Glutamatergic neuron (in vitro differentiated cells): ENCODE measurements at places on chromosomes 7 and 10.

DNA sequence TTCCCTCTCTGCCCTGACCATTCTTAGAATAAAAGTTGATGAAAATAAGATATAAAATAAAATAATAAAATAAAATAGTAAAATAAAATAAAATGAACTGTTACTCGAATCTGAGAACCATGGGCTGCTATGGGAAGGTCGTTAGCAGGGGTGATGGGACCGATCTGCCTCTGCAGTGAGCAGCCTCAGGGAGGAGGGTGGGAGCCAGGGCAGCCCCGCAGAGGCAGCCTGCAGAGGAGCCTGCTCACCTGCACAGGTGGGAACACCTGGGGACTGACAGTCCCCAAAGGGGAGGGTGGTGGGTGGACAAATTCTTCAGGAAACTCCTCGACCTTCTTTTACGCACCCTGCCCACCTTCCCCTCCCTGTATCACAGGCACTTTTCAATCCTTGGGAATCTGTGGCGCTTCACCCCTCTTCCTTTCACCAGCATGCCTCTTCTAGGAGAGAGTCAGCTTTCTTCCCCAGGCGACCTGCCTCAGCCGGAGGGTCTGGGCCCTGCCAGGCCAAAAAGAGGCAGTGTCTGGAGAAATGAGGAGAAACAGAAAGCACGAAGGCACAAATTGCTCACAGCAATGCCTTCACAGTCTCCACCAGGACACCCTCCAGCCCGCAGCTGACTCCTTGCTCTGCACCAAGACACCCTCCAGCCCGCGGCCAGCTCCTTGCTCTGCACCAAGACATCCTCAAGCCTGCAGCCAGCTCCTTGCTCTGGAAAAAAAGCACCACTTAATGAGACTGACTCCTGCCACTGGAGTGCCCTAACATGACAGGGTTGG lies 368.4 kb upstream of the SHH start:
- DNase-seq = no peak

DNA sequence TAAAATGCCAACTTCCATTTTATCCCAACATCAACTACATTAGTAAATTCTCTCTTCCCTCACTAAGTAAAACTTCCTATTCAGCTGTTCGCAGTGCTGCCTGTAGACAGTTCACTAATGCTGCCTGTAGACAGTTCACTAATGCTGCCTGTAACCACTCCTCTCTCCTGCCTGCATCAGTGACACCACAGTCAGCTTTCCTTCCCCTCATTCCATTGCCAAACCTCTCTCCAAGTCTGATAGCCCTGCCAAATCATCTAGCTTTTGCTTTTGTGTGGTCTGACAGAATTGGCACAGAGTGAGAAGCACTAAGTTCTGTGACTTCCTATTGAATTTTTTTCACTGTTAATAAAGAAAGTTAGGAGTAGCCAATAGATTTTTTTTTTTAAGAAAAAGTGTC lies 43.0 kb upstream of the MACC1 start:
- no peak for DNase-seq

DNA sequence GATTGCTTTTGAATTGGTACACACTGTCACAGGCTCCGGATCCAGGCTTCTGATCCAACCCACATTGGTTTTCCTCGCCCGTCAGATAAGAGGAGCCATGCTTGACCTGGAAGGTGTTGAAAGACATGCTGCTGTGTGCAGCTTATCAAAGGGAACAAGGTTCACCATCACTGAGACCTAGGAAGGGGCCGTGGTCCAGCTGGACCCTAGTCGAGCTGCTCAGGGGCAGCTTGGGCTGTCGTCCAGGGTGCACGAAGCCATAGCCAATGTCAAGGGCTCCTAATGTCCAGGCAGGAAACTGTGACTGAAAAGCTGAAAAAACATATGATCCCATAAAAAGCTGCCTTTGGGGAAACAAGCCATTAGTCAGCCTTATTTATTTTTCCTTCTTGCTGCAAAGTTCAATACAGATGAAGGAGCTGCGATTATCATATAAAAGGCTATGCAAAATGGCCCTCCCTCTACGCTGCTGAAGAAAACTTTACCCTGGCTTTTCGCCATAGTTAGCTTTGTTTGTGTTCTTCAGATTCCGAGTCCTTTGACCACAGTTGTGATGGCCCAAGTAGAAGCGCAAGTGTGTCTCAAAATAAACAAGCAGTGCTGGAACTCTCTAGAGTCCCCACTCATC lies 118.0 kb downstream of the CREB5 start:
- DNase-seq = no peak

- DNase-seq = no peak
These were observed 224.4 kb upstream of the GALNT17 start for GRCh38 chr7:70907259-70908247.

DNA sequence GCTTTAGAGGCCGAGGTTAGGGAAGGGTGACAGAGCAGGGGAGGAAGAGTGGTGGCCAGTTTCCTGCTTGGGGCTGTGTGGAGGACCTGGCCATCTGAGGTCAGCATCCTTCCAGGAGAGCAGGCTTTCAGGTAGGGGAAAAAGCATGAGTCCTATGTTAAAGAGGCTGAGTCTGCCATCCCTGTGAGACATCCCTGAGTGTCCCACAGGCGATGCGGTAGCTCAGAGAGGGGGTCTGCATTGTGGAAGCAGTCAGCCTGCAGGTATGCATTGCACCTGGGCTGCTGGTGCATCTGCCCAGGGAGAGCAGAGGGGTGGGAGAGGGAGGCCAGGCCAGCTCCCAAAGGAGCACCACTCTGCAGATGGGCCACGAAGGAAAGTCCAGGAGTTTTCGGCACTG lies 282.1 kb upstream of the ZNF32 start:
- DNase-seq = no peak

- DNase-seq = no peak
These were observed 26.0 kb downstream of the SLC29A3 start for GRCh38 chr10:71344993-71345480.

- DNase-seq = no peak
These were observed 1.3 kb downstream of the VSIR start for GRCh38 chr10:71771821-71772617.
